Large intestine (tissue), 12 donors: ENCODE measurements at places on chromosomes 6 and 20.
A peak's percentile ranks its signal among the peaks of the same experiment; 100 is the strongest.

GRCh38 chr6:71558974-71559373, 270.4 kb downstream of the OGFRL1 start:
- H3K36me3 ChIP-seq: no peaks in the 10 kb centered on the region
- no peak overlapping the region for H3K4me3 ChIP-seq

GRCh38 chr6:110098511-110099116, 80.9 kb downstream of the WASF1 start:
- no peak overlapping the region for H3K4me3 ChIP-seq
- peak; percentile 4 for DNase-seq
- no peaks in the 10 kb centered on the region for H3K27me3 ChIP-seq
- H3K27ac ChIP-seq: no peak overlapping the region

DNA sequence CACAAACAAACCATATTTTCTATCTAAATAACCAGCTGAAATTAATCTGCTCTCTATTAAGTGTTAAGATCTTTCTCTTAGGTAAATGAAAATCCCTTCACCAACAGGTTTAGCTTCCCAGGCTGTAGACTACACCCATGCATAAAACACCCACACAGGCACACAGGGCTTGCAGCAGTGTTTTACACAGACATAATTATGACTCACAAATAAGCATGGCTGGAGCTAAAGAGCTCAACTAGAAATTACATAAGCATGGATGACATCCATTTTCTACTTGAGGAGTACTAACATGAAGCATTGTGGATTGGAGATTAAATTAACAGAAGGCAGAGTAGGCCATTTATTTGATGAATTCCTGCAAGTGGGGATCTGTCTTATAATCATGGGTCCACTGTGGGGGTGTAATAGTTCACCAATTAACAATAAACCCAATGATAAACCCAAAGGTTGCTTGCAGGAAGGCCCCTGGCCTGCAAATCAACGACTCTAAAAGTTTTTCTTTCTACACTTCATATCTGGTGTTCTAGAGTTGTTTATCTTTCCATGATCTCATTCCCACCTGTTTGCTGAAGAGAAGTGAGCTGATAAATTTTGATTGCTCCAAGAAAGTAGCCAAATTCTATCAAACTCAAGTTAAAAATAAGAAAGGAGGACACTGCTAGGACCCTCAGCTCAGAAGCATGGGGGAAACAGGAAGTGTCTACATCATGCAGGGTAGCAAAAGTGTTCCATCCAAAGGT, 33.8 kb upstream of the E2F3 start:
- DNase-seq: peak; percentile 16
- no peak overlapping the region for H3K4me3 ChIP-seq
- H3K27me3 ChIP-seq: no peaks in the 10 kb centered on the region
- H3K27ac ChIP-seq: peak overlapping the region; percentile 88
- no peaks in the 10 kb centered on the region for H3K36me3 ChIP-seq

GRCh38 chr6:42720739-42721138, 1.7 kb downstream of the PRPH2 start:
- H3K4me1 ChIP-seq: no peaks in the 10 kb centered on the region
- DNase-seq: no peak
- no peaks in the 10 kb centered on the region for H3K36me3 ChIP-seq
- no peak overlapping the region for H3K4me3 ChIP-seq

- H3K4me1 ChIP-seq: no peaks in the 10 kb centered on the region
- H3K27me3 ChIP-seq: no peaks in the 10 kb centered on the region
- H3K4me3 ChIP-seq: no peak overlapping the region
- H3K27ac ChIP-seq: no peak overlapping the region
- no peak for DNase-seq
These were observed 6.0 kb upstream of the DNAAF9 start for GRCh38 chr20:3413393-3413889.

DNA sequence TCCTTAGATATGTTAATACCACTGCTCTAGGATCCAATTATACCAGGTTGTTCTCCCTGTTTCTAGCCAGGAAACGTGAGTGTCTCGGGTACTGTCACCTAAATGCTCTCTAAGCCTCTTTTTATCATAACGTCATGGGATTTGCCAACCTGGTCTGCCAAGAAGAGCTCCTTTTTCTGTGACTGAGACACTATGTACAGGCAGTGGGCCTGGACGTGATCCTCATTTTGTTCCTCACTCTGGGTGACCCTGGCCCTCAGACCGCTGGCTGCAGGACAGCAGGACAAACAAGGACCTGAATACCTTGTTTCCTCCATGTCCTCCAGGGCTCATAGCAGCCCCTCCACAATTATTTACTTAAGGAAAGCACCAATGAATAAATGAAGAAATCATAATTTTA, 69.1 kb downstream of the CD164 start:
- no peak overlapping the region for H3K27ac ChIP-seq
- no peaks in the 10 kb centered on the region for H3K36me3 ChIP-seq
- no peak for DNase-seq
- no peak overlapping the region for H3K4me3 ChIP-seq
- no peaks in the 10 kb centered on the region for H3K27me3 ChIP-seq
- peaks cover 39% of the 10 kb centered on the region for H3K4me1 ChIP-seq

DNA sequence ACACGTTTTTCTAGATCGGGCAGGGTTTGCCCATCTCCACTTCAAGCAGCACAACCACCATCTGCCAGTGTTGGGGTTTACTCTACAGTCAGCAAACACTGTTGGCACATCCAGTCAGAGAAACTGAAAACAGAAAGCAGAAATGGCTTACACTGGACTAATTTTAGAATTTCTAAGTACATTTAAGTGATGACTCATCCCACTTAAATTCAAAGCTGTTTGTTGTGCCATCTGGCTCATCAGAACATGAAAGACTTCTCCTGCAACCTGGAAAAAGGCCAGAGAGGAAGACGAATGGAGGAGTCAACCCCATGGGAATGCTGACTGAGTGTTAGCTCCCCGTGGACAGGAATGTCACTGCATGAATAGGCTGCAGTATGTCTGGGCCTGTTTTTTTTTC, 21.8 kb downstream of the FAM209B start:
- DNase-seq: peak; percentile 19
- no peaks in the 10 kb centered on the region for H3K4me1 ChIP-seq
- no peaks in the 10 kb centered on the region for H3K36me3 ChIP-seq
- no peak overlapping the region for H3K4me3 ChIP-seq
- H3K27ac ChIP-seq: no peak overlapping the region

DNA sequence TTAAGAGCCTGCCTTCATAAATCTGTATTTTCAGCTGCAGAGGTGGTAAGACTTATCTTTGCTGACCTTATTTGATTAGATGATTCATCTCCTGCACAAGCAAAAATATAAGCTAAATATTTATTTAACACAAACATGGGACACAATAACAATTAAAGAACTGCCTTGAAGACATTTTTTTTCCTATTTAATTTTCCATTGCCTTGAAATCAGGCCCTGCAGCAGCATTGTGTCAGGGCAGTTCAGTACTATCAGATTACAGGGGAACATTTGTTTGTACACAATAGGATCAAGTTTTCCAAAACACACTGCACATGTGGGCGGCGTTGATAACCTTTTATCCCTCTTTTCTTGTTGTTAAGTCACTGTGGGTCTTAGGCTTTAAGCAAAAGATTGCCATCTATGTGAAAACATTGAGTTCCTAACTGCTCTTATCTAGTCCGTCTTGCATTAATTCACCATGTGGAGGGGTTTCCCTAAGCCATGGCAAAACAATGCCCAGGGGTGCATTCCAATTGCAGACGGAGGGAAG, 7.4 kb downstream of the ADGRF5 start:
- H3K4me3 ChIP-seq: no peak overlapping the region
- H3K4me1 ChIP-seq: no peaks in the 10 kb centered on the region
- H3K27ac ChIP-seq: no peak overlapping the region
- DNase-seq: no peak
- H3K36me3 ChIP-seq: no peaks in the 10 kb centered on the region
- no peaks in the 10 kb centered on the region for H3K27me3 ChIP-seq

GRCh38 chr20:574297-574942, 30.8 kb upstream of the CSNK2A1 start:
- H3K27ac ChIP-seq: no peak overlapping the region
- DNase-seq: no peak
- no peak overlapping the region for H3K4me3 ChIP-seq
- peaks cover 44% of the 10 kb centered on the region for H3K27me3 ChIP-seq
- H3K36me3 ChIP-seq: no peaks in the 10 kb centered on the region

DNA sequence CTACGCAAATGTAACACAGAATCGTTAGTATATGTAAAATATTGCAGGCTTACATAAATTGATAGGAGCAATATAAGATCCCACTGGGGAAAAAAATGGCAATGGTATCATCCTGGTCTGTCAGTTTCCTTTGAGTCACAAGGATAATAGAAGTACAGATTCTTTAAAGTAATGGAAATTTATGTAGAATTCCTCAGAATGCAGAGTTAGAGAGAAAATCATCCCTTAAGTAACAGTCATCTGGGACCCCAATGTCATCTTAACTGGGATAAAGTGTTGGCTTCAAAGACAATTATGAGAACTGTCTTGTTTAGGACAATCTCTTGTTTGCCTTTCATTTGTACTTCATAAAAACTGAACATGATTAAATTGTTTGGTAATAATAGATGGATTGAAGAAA, 34.5 kb upstream of the PDE7B start:
- no peaks in the 10 kb centered on the region for H3K36me3 ChIP-seq
- DNase-seq: no peak
- no peaks in the 10 kb centered on the region for H3K4me1 ChIP-seq
- H3K27me3 ChIP-seq: peaks cover 2% of the 10 kb centered on the region
- H3K27ac ChIP-seq: no peak overlapping the region

GRCh38 chr6:5995949-5996713, 10.6 kb downstream of the NRN1 start:
- H3K27ac ChIP-seq: no peak overlapping the region
- peak; percentile 50 for DNase-seq
- no peaks in the 10 kb centered on the region for H3K36me3 ChIP-seq
- H3K27me3 ChIP-seq: peaks cover 98% of the 10 kb centered on the region

GRCh38 chr20:4740774-4741431, 19.2 kb downstream of the PRND start:
- H3K4me1 ChIP-seq: no peaks in the 10 kb centered on the region
- DNase-seq: no peak
- H3K4me3 ChIP-seq: no peak overlapping the region
- no peak overlapping the region for H3K27ac ChIP-seq

- H3K4me1 ChIP-seq: no peaks in the 10 kb centered on the region
- H3K27me3 ChIP-seq: no peaks in the 10 kb centered on the region
- H3K36me3 ChIP-seq: no peaks in the 10 kb centered on the region
- no peak for DNase-seq
- H3K4me3 ChIP-seq: no peak overlapping the region
These were observed 78.2 kb downstream of the C6orf118 start for GRCh38 chr6:165231177-165231576.

DNA sequence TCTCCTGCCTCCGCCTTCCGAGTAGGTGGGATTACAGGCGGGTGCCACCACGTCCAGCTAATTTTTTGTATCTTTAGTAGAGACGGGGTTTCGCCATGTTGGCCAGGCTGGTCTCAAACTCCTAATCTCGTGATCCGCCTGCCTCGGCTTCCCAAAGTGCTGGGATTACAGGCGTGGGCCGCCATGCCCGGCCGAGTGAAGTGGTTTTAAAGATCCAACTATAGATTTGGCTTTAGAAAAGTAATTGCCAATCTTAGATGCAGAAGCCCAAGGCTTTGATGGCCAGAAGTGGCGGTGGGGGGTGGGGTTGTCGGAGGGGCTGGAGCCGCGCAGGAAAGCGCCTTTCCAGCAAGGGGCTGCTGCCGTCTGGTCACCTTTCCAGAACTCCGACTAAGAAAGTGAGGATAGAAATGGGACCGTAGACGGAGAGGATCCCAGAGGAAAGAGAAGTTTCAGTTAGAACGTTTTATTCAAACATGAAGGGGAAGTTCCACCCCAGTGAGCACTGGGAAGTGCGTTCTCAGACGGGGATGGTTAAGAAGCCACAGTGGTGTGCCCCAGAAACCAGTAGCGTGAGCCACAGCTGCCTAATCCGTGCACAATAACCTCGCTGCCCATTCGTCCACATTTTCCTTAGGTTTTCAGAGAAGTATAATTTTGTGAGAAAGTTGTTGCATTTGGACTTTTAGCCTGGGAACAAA, 69.7 kb downstream of the DLL1 start:
- peaks cover 2% of the 10 kb centered on the region for H3K4me1 ChIP-seq
- peaks cover 3% of the 10 kb centered on the region for H3K27me3 ChIP-seq
- no peak overlapping the region for H3K27ac ChIP-seq
- no peak overlapping the region for H3K4me3 ChIP-seq

DNA sequence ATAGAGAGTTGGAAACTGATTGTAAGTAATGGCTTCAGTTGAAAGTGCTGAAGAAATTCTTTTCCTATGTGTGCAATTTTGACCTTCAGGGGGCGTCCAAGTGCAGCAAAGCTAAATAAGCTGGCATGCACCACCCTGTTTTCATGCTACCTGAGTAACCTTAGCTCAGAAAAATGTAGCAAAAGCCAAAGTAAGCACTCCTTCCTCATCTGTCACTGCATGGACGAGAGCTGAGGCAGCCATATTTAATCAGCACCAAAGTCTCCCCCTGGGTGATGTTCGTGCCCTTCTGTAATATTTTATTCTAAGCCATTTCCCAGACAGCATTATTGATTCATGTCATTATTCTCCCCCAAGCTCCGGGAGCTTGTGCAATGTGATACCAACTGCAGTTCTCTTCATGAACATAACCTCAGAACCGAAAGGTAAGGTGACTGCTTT, 123.1 kb downstream of the RPS12 start:
- no peaks in the 10 kb centered on the region for H3K27me3 ChIP-seq
- H3K4me1 ChIP-seq: no peaks in the 10 kb centered on the region
- peak; percentile 8 for DNase-seq
- H3K36me3 ChIP-seq: no peaks in the 10 kb centered on the region
- H3K27ac ChIP-seq: no peak overlapping the region
- H3K4me3 ChIP-seq: no peak overlapping the region

GRCh38 chr6:67003844-67004243, 1296.8 kb upstream of the EYS start:
- H3K36me3 ChIP-seq: no peaks in the 10 kb centered on the region
- no peak overlapping the region for H3K27ac ChIP-seq
- H3K4me3 ChIP-seq: no peak overlapping the region
- no peaks in the 10 kb centered on the region for H3K27me3 ChIP-seq

- no peak overlapping the region for H3K27ac ChIP-seq
- no peak overlapping the region for H3K4me3 ChIP-seq
- H3K36me3 ChIP-seq: no peaks in the 10 kb centered on the region
- H3K4me1 ChIP-seq: no peaks in the 10 kb centered on the region
- H3K27me3 ChIP-seq: no peaks in the 10 kb centered on the region
These were observed 65.5 kb downstream of the TSHZ2 start for GRCh38 chr20:53037621-53038020.

- H3K27me3 ChIP-seq: no peaks in the 10 kb centered on the region
- DNase-seq: no peak
- H3K27ac ChIP-seq: no peak overlapping the region
- H3K4me3 ChIP-seq: peak overlapping the region; percentile 87
These were observed 3.5 kb downstream of the TENT5A start for GRCh38 chr6:81748994-81749393.
